IMR-90 (cell line): ENCODE measurements at places on chromosomes 1 and 21.

DNA sequence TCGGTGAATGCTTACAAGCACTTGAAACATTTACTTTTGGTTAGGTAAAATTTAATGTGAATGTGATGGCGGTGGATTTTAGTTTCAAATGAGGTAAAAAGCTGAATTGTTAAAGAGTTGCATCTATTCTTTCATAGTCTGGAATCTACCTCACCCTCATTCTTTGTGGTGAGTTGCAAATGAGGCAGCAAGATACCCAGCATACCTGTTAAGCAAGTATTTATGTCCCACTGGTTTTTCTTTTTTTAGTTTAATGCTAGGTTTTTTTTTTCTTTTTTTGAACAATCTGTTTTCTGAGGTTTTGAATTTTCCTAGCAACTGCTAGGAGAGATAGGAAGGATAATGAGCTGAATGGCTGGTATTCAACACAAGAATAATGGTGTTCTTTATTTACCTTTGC, 127.9 kb upstream of the CACYBP start:
- no peak overlapping the region for H3K4me3 ChIP-seq
- H3K27me3 ChIP-seq: no peaks in the 10 kb centered on the region
- H3K36me3 ChIP-seq: no peaks in the 10 kb centered on the region
- H3K27ac ChIP-seq: no peak overlapping the region

DNA sequence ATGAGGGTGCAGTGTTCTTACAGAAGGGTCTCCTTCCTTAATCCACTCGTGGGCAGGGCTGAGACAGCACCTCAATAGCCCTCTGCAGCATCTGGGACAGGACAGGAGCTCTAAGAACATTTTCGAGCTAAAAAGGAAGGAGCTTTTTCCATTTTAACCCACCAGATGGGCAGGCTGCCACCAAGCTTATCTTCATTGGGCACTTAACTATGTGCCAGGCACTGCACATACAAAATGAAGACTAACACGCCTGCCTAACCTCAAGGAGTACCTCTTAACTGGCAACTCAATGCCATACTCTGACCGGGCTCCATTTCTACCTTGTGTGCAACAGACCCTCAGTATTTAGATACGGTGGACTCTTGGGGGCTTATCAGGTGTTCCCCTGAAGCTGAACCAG, 48.2 kb downstream of the SSBP3 start:
- no peaks in the 10 kb centered on the region for H3K27me3 ChIP-seq
- peaks cover 13% of the 10 kb centered on the region for H3K36me3 ChIP-seq
- H3K27ac ChIP-seq: no peak overlapping the region

DNA sequence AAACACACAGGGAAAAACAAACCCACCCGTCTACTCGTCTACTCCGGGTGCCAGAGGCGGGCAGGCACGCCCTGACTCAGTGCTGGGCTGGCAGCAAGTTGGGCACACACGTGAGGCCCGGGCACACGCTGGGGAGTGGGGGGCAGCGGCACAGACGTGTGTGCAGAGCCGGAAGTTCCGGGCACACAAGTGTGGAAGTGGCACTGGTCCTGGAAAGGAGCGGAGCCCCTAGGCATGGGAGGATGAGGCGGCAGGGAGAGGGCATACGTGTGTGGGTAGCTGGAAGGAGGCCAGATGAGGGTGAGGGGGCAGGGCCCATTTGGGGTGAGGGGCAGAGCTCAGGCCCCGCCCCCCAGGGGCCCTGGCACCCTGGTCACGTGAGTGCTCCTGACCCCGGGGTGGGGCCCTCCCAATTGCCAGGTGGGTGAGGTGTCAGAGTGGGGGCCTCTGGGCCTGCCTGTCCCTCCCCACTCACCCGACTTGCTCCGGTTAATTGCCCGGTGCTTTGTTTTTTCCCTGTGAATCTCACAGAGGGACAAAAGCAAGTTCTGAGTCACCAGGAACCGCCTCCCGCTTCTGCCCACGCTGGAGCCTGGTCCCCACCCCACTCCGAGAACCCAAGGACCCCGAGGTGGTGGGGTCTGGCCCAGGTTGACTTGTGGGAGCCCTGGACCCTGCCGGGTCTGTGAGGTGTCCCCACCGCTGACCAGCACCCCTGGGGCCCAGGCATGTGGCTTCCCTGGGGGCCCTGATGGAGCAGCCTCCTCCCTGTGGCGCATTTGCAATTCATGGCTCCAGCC, 104.8 kb upstream of the CASZ1 start:
- no peaks in the 10 kb centered on the region for H3K36me3 ChIP-seq
- no peak for DNase-seq
- no peak overlapping the region for H3K27ac ChIP-seq

- DNase-seq: no peak
- H3K4me3 ChIP-seq: no peak overlapping the region
- H3K4me1 ChIP-seq: peaks cover 15% of the 10 kb centered on the region
- H3K27ac ChIP-seq: no peak overlapping the region
These were observed 57.2 kb downstream of the ITPKB start for GRCh38 chr1:226681652-226682493.

DNA sequence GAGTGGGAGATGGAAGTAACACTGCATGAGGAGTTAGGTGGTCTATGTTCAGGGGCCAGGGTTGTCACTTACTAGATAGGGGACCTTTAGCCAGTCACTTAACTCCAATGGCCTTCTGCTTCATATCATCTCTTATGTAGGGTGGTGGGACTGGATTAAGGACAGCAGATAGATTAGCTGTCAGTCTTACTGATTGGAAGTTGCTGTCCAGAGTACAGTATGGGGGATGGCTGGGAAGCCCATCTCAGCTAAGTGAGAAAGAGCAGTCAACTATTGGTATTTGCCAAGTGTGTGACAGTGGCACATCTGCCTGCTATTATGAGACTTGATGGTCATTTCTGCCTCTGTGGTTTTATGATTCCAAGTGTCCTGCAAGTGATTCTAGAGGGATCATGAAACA, 130.9 kb downstream of the FGGY start:
- no peaks in the 10 kb centered on the region for H3K27me3 ChIP-seq
- no peaks in the 10 kb centered on the region for H3K36me3 ChIP-seq
- no peak for DNase-seq
- no peak overlapping the region for H3K27ac ChIP-seq
- H3K4me3 ChIP-seq: no peak overlapping the region
- H3K4me1 ChIP-seq: peaks cover 9% of the 10 kb centered on the region

DNA sequence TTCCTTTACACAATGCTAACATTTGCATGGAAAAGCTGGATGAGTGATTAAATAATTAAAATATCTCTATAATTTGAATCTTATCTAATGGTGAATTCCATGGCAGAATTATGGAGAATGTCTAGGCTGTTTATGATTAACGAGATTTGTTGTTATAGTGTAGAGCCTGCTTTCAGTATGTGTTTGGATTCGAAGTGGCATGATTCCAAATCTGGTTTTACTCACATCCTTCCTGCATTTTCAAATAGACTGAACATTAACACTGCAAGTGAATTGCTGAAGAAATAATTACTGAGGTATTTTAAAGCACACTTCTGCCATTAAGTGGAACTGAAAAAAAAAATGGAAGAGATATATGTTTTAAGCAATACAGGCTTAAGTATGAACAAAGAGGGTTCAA, 5.1 kb upstream of the NEK7 start:
- H3K36me3 ChIP-seq: no peaks in the 10 kb centered on the region
- peaks cover 3% of the 10 kb centered on the region; the same call in 1 of the 2 replicates for H3K4me1 ChIP-seq
- no peaks in the 10 kb centered on the region for H3K27me3 ChIP-seq
- no peak overlapping the region for H3K27ac ChIP-seq
- DNase-seq: peak; percentile 61

DNA sequence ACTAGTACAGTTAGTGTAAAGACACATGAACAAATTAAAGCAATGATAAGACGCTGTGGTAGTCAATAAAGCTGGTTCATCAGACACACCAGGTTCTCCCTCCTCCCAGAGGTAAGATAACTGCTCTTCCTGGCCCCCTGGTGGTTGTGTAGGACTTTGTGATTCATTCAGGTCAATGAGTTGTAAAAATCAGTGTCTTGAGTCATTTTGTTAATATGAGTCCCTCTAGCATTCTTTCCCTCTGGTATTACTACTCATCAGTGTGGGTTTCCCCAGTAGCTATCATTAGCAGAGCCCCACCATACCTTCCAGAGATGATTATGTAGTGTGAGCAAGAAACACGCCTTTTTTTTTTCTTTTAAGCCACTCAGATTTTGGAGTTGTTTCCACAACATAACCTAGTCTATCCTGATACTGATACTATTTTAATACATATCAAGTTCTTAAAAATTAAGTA, 3.6 kb upstream of the SETDB1 start:
- H3K27me3 ChIP-seq: no peaks in the 10 kb centered on the region
- peaks cover 2% of the 10 kb centered on the region; the same call in 1 of the 2 replicates for H3K4me1 ChIP-seq
- H3K27ac ChIP-seq: no peak overlapping the region
- H3K4me3 ChIP-seq: no peak overlapping the region
- H3K36me3 ChIP-seq: peaks cover under 1% of the 10 kb centered on the region

GRCh38 chr1:235051521-235051920, 77.1 kb downstream of the TOMM20 start:
- no peak overlapping the region for H3K27ac ChIP-seq
- peaks cover 21% of the 10 kb centered on the region for H3K4me1 ChIP-seq
- no peak for DNase-seq
- no peaks in the 10 kb centered on the region for H3K27me3 ChIP-seq

- peaks cover 6% of the 10 kb centered on the region for H3K27me3 ChIP-seq
- no peak for DNase-seq
- no peaks in the 10 kb centered on the region for H3K4me1 ChIP-seq
- H3K27ac ChIP-seq: no peak overlapping the region
- no peak overlapping the region for H3K4me3 ChIP-seq
These were observed 83.0 kb upstream of the GADD45A start for GRCh38 chr1:67601955-67602354.

DNA sequence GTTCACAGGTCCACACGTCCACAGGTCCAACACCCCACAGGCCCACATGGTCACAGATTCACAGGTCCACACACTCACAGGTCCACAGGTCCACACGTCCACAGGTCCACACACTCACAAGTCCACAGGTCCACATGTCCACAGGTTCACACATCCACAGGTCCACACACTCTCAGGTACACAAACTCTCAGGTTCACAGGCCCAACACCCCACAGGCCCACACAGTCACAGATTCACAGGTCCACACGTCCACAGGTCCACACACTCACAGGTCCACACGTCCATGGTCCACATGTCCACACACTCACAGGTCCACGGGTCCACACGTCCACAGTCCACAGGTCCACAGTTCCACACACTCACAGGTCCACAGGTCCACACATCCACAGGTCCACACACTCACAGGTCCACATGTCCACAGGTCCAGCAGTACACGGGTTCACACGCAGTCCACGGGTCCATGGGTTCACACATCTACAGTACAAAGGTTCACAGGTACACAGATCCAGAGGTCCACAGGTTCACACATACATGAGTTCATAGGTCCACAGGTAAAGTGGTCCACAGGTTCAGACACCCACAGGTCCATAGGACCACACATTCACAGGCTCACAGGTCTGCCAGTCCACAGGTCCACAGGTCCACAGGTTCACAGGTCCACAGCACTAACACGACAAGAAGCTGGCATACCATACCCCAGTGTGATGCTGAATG, 39.3 kb upstream of the COL6A2 start:
- no peak for DNase-seq
- peaks cover 39% of the 10 kb centered on the region for H3K4me1 ChIP-seq
- peak overlapping the region; percentile 99 for H3K27ac ChIP-seq
- H3K27me3 ChIP-seq: no peaks in the 10 kb centered on the region
- H3K4me3 ChIP-seq: no peak overlapping the region

DNA sequence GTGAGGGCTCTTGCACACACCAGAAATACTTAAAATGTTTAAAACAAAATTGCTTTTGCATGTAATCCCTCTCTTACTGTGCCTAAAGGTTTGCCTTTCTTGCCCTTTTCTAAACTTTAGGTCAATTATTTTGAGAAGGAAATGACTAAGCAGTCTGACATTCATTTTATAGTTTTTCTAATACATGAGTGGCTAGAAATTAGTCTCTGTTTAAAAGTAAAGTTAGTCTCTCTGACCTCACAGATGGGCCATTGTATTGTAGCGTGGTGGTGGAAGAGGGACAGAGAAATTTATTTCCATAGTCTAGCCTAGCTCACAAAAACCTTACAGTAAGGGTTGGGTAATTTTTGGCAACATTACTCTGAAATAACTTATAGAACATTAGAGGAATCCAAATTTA, 3.6 kb upstream of the COL11A1 start:
- peak; percentile 13 for DNase-seq
- no peaks in the 10 kb centered on the region for H3K36me3 ChIP-seq
- no peak overlapping the region for H3K4me3 ChIP-seq
- no peaks in the 10 kb centered on the region for H3K4me1 ChIP-seq
- no peak overlapping the region for H3K27ac ChIP-seq

- H3K36me3 ChIP-seq: no peaks in the 10 kb centered on the region
- H3K4me3 ChIP-seq: no peak overlapping the region
- H3K27ac ChIP-seq: no peak overlapping the region
These were observed 125.3 kb upstream of the RUNX3 start for GRCh38 chr1:25055324-25055780.

DNA sequence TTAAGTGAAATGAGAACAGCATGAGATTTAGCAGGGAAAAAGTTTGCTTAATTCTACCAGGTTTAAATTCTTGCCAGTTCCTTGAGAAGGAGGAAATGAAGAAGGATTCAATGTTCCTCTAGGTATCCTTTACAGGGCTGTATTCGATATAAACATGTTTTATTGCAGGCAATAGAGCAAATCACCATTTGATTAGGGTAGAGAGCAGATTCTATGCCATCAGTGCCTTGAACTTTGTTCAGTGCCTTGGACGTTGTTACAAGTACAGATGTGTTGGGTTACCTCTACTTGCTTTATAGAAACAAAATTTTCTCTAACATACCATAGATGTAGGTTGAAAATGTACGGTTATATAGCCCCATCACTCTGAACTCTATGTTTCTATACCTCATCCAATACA, 18.2 kb upstream of the CLDN8 start:
- no peak for DNase-seq
- H3K36me3 ChIP-seq: no peaks in the 10 kb centered on the region
- no peaks in the 10 kb centered on the region for H3K27me3 ChIP-seq
- no peak overlapping the region for H3K4me3 ChIP-seq

DNA sequence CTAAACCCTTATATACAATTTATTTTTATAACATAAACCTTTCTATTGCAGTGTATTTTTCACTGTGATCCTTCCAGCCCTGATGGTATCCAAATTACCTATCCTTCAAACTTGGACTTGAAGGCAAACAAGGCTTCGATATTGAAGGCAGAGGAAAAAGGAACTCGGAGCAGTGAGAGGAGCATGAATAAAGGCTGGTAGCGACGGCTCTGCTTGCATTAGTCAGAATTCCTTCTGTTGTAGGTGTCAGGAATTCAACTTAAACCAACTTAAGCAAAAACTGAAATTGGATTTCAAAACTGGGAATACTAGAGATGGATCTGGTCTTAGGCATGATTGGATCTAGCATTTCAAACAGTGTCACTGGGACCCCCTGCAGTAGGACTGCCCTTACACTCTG, 17.8 kb upstream of the SSX2IP start:
- no peak overlapping the region for H3K4me3 ChIP-seq
- H3K27ac ChIP-seq: no peak overlapping the region
- peaks cover 15% of the 10 kb centered on the region for H3K4me1 ChIP-seq

- peaks cover 18% of the 10 kb centered on the region for H3K4me1 ChIP-seq
- H3K4me3 ChIP-seq: peak overlapping the region; percentile 12; the same call in 1 of the 2 replicates
- peak; percentile 100 for DNase-seq
- H3K36me3 ChIP-seq: no peaks in the 10 kb centered on the region
- no peaks in the 10 kb centered on the region for H3K27me3 ChIP-seq
These were observed 471.7 kb upstream of the VAMP3 start for GRCh38 chr1:7299329-7299799.
